ENCODE measurements at places on chromosomes 16 and 17.
A peak's percentile ranks its signal among the peaks of the same experiment; 100 is the strongest.

DNA sequence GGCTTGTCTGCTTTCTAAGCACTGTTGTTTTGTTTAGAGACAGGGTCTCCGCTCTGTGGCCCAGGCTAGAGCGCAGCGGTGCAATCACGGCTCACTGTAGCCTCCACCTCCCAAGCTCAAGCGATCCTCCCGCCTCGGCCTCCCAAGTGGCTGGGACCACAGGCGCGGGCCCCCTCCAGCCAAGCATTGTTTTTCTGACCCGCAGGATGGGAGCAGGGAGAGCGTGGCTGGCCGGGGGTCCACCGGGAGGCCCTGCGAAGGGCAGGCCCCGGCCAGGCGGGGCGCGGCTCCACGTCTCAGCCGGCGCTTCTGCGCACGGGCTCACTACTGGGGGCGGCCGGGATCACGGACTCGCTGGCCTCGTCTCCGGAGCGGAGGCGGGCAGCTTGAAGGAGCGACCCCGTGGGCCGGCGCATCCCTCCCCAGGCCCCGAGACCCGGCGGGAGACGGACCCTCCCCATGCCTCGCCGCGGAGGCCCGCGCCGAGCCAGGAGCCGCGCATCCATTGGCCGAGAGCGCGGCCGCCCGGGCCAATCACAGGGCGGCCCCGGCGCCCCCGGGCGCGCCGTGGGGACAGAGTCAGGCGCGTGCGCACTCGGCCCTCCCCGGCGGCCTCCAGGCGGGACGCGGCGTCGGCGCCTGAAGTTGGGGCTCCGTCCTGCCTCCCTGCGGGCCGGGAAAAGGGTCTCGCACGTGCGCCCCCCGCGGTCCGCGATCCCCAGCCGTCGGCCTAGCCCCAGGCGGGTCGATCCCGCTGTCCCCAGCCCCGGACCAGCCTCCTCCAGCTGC lies 24.9 kb downstream of the ACTG1 start:
- DNase-seq = peak; percentile 63

GRCh38 chr17:28693869-28694268 lies 17.8 kb downstream of the PROCA1 start:
- DNase-seq = no peak

DNA sequence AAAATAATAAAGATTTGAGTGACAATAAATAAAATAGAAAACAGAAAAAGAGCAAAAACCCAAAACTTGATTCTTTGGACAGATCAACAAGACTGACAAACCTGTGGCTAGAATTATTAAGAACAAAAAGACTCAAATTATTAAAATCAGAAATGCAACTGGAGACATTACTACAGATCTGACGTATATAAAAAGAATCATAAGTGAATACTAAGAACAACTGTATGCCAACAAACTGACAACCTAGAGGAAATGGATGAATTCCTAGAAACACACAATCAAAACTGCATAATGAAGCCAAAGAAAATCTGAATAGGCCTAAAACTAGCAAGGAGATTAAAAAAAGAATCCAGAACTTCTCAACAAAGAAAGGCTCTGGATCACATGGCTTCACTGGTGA lies 47.4 kb downstream of the NETO2 start:
- DNase-seq = no peak

DNA sequence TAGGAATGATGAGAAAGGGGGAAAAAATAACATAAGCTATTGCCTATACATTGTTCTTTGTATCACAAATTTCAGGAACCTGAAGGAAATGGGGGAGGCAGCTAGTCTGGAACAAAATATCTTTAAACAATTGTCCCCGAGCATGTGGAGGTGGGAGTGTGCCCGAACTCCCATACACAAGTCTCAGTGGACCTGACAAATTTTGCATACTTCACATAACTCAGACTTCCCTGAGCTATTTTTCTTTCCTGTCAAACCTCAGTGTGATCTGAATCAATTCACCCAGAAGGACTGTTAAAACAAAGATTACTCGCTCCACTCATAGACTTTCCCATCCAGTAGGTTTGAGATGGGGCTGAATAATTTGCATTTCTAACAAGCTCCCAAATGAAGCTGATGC lies 1.6 kb upstream of the XPO6 start:
- DNase-seq = no peak

DNA sequence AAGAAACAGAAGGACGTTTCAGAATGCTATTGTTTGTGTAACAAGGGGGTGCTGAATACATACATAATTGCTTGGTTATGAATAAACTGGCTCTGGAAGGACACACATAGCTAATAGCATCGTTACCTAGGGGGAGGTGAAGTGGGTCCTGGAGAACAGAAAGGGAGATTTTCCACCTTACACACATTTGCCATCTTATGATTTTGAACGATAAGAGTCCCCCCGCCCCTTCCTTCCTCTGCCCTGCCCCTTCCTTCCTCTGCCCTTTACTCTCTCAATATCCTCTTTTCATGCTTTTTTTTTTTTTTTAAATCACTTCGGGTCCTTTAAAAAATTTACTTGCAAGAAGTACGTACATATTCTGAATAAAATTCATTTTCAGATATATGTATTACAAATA lies 902 bp upstream of the DHRS7B start:
- peak; percentile 41 for DNase-seq

DNA sequence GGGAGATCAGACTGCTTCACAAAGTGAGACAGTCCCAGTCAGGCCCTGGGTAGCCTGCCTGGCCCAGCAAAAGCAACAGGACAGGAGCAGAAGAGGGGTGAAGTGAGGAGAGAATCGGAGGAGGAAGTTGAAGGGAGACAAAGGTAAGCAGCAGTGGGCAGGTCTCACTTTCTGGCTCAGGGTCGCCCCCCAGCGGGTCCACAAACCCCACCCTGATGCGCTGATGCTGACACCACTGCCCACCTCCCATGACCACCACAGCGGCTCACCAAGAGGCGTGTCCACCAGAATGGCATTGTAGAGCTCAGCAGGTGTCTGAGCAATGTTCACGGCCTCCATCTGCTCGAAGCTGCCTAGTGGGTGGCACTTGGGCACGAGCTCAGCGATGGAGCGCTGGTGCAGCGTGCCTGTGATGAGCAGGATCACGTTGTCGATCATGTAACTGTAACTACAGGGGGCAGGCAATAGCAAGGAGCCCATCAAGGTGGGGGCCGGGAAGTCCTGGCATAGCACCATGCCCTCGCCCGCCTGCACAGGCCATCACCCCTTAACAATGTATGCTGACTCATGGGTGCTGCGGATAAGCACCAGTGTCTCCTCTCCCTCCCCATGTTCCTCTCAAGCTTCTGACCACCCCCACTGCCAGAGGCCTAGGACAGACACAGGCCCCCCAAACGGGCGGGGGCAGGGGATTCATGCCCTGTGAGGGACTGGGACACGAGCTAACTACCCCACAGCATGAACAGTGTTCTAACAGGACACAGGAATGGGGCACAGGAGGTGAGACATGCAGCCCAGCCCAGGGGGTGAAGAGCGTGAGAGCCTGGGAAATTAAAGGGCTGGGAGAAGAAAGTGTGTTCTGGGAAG lies 13.6 kb downstream of the HSD11B2 start:
- DNase-seq = no peak

Data from CMK (cell line).